Fibroblast of skin of right quadriceps (primary cell): ENCODE measurements at places on chromosomes 5 and 9.

DNA sequence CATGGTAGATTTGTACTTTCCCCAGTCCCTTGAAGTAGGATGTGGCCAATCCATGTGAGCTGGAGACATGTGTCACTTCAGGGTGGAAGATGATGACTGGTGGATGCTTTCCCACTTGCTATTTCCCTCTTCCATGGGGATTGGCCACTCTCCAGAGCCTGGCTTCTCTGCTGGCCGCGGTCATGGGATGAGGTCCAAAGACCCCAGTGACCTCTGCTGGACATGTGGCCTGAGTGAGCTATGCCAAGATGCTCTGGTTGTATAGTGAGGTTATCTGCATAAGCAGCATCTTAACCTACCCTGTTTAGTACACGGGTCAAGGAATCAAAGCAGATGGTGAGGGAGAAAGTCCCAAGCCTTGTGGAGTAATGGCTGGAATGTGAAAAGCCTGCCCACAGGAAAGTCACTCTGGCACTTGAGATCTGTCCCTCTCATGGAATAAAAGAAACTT is 47.1 kb downstream of the SH3PXD2B start:
- DNase-seq: no peak

DNA sequence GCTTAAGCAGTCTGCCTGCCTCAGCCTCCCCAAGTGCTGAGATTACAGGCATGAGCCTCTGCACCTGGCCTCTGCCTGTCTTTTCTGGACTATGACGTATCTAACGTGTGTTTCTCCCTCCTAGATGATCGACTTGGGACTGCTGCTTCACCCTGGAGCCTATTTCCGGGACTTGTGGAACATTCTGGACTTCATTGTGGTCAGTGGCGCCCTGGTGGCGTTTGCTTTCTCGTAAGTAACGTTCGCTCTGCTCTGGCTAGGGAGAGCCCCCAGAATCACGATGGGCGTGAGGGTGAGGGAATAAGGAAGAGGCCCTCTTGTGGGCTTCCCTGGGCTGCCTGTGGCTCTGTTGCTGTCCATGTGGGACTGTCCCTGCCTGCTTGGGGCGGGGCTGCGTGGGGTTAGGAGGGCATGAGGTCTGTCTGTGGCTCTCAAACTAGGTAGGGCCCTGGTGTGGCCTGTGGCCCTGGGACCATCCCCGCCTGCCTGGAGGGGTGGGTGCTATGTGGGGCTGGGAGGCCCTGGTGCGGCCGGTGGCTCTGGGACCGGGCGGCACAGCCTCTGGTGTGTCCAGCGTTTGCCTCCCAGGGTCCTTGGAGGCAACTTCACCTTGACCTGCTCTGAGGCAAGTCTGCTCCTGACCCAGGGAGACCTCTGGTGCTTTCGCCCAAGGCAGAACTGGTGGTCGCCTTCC is 171.7 kb downstream of the CACNA1B start:
- DNase-seq: no peak

GRCh38 chr5:12017007-12017406 is 112.8 kb upstream of the CTNND2 start:
- DNase-seq: no peak

DNA sequence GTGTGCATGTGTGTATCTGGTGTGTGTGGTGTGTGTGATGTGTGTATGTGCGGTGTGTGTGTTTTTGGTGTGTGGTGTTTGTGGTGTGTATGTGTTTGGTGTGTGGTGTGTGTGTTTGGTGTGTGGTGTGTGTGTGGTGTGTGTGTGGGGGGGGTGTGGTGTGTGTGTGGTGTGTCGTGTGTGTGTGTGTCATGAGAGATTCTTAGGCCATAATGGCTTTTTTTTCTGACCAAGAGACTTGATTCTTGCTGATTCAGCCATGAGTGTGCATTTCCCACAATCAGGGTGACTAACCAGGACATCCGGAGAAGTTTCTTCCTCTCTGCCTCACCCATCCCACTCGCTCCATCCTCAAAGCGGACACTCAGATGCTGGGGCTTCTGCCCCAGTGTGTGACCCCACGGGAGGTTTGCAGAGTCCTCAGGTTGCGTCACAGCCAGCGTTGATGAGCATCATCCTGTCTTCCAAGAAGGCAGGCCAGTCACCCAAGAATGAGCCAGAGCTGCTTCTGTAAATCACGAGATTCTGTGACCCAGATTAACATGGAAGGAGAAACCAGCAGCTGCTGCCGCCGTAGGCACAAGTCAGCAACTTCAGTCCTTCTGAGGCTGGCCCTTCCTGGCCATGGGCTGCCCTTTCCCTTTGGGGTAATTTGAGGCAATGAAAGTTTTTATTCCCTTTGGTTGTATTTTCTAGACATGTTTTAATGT is 12.5 kb upstream of the CTSL start:
- DNase-seq: peak; percentile 99

DNA sequence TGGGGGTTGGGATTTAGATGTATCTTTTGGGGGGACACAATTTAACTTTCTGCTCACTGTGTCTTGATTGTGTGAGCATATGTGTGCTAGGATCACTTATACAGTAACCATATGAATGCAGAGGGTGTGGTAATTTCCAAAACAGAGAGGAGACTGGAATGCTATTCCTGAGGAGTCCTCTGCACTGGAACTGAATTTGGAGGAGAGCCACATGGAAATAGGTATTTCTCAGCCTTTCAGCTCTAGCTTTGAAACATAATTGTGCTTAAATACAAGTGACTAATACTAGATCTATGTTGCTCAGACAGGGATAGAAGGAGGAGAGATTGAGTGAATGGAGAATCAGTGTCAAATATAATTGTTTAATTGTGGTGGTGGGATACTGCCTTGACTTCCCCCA is 45.5 kb downstream of the FOCAD start:
- peak; percentile 50 for DNase-seq

GRCh38 chr5:79844571-79844970 is 146.5 kb downstream of the MTX3 start:
- no peak for DNase-seq

DNA sequence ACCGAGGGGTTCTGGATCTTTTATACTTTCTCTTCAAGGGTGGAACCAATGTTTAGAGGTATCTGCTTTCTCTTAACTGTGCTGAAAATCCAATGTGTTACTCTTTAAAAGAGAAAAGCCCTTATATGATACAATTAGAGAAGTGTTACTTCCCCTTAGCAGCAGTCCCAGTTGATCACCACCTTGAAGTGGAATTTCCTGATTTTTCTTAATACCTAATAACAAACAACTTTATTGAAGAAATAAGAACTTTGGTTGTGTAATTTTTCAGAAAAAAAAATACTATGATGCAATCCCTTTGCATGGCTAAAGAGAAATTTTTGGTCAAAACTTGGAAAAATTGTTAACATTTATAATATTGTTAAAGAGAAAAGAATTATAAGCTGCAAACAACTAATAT is 24.7 kb downstream of the SLC1A3 start:
- DNase-seq: no peak

GRCh38 chr5:117336208-117336607 is 761.6 kb upstream of the SEMA6A start:
- no peak for DNase-seq

DNA sequence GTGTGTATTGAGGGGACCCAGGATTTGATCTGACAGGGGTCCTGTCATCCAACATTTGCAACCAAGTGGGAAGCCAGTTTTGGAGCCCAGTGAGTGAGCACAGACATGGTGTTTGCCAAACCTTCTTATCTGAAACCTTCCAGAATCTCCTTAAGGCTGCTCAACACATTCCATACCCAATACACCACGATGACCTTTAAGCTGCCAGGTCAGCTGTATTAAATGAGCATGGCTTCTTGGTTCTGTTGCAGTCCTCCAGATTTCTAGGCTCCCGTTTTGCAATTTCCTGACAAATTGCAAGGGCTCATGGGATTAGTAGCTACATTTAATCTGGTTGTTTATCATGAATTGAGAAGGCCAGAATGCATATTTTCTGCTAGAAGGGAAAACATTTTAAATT is 124.2 kb upstream of the ATP10B start:
- no peak for DNase-seq

GRCh38 chr5:62729675-62730074 is 151.1 kb downstream of the LRRC70 start:
- no peak for DNase-seq

DNA sequence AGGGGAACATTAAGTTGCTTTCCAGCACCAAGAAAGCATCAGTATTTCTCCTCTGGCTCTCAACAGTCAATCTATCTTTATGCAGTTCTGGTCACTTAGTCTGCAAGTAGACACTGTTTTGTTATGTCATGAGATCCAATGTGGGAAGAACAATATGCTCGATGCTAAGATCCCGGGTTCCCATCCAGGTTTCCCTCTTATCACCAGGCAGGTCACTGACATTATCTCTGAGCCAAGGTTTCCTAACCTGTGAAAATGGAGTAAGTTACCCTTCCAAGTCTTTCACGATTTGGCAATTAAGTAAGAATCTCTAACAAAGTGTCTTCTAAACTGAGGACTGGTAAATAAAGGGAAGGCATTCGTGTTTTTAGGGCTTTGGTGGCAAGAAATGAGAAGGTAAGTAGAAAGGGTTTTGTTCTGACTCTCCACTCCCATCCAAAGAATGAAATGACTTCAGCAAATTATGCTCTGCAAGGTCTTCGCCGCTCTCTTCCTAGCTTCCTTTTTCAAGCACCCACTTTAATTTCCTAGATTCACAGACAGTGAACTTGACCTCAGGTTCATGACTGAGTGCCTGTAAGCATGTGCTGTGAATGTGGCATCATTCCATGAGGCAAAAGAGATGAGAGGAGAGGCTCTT is 86.4 kb downstream of the DCP2 start:
- DNase-seq: no peak

DNA sequence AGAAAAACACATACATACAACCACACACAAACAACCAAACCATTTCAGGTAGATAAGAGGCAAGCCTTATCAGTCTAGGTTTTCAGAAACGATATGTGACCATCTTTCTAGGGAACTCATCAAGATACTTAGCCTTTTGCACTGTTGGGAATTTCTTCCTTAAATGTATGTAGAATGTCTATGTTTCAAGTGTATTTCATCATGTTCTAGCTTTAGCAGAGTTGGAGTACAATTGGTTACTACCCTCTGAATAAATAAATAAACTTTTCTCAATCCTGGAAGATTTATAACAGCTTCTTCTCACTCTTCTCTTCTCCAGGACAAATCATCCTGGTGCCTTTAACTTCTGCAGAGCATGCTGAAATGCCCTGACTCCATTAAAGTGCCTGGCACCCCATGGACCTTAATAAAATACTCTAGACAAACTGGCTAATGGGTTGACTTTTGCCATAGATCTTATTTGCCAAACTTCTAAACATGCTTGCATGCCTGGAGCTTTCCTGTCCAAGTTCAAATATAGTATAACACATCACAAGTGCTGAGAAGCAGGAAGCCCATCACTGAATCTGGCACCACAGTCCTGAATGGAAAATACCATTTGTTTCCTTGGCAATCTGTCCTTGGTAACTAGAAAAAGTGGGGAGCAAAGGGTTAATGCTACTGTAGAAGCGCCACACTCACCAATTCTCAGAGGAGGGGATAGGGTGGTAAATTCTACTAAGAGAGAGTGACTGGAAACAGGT is 33.1 kb upstream of the ZNF462 start:
- no peak for DNase-seq

GRCh38 chr9:20297646-20298084 is 324.6 kb downstream of the MLLT3 start:
- peak; percentile 87 for DNase-seq

GRCh38 chr5:155027993-155028629 is 14.6 kb downstream of the KIF4B start:
- DNase-seq: no peak

- DNase-seq: peak; percentile 26
Observed at GRCh38 chr5:54774281-54775170, 210.9 kb downstream of the ESM1 start.

DNA sequence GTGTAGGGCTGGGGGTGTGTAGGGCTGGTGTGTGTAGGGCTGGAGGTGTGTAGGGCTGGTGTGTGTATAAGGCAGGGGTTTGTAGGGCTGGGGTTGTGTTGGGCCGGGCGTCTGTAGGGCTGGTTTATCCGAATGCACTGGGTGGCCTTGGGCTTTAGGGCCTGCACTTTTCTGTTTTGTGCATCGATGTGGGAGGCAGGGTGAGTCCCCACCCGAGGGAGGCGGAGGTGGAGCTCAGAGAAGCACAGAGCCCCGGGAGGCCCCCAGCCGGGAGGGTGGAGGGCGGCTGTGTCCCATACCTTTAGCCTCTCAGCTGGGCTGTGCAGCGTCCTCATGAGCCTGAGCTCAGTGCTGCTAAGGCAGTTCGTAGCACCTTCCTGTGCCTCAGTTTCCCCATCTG is 13.5 kb downstream of the COL5A1 start:
- no peak for DNase-seq

DNA sequence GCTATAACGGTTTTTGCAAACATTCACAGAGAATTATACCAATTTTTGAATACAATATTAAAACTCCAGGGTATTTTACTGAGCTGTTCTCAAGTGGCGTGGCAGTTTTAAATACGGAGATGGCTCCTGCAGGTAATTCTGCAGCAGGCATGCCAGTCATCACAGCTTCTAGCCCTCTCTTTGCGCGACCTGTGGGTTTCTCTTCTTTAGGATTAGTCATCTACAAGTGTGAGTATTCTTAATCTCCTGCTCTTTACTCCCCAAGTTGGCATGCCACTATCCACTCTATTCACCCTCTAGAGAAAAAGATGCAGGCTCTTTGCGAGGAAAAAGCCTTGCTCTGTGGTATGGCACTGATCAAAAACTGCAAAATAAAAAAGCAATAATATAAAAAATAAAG is 43.9 kb downstream of the ANKRD31 start:
- DNase-seq: no peak

GRCh38 chr5:22896152-22896551 is 43.0 kb upstream of the CDH12 start:
- DNase-seq: no peak

GRCh38 chr5:74262544-74263207 is 377.9 kb downstream of the ENC1 start:
- DNase-seq: no peak

- peak; percentile 77 for DNase-seq
Observed at GRCh38 chr9:72579190-72579589, 57.8 kb downstream of the TMC1 start.

DNA sequence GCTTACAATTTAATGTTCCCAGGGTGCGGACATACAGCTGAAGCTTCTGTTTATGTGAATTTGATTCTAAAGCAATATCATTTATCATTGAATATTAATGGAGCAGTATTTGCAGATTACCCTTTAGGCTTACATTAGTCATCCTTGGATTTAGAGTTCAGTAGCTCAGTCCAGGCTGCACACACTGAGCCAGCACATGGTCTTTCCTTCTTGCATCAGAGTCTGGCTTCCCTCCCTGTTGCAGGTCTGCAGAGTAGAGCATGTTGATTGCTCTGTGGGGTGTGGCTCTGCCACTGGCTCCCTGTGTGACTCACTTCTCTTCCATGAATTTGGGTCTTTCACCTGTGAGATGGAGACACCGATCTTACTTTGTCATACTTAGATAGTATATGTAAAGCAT is 36.8 kb downstream of the NSG2 start:
- no peak for DNase-seq

DNA sequence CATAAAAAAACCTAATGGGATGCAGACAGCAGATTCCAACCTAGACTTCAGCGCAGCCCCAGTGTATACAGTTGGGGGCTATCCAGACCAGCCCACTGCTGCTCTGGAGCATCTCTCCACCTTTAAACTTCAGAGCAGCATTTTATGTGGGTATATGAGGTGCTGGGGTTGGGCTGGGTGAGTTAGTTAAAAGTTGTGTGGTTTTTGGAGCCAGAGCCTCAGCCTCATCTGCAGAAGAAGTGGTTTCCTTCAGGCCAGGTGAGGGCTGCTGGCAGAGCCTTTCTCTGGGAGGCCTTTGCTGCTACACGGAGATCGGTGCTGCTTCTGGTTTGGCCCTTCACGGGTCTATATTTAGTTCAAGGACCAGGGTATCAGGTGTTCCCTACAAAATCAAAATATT is 228.3 kb downstream of the PDZD2 start:
- DNase-seq: no peak

GRCh38 chr5:140631036-140631417 is 1.9 kb downstream of the CD14 start:
- no peak for DNase-seq
